ENCODE measurements at places on chromosomes 3 and 15.

GRCh38 chr3:128070898-128071591 lies 18.8 kb downstream of the SEC61A1 start:
- DNase-seq, result no peak

DNA sequence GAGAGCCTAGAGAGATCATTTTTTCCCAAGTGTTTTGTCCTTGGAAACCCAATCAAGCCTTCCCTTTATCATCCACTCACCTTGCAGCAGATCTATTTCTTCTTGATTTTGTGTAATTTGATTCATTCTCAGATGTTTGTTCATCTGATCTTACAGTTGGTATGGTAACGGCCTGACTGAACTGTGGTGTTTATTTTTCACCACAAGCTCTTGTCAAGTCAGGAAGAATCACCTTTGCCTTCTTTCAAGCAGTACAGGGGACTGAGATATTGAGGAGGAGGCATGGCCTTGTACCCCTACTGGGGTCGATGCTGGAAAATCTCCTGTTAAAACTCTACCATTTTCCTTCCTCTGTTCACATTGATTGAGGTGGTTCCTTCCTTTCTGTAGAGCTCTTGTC lies 361.4 kb upstream of the CFAP20DC start:
- no peak for DNase-seq

- DNase-seq, result no peak
Observed at GRCh38 chr15:65414841-65415621, 7.7 kb downstream of the IGDCC4 start.

- DNase-seq, result no peak
Observed at GRCh38 chr3:180142041-180142440, 105.3 kb upstream of the PEX5L start.

DNA sequence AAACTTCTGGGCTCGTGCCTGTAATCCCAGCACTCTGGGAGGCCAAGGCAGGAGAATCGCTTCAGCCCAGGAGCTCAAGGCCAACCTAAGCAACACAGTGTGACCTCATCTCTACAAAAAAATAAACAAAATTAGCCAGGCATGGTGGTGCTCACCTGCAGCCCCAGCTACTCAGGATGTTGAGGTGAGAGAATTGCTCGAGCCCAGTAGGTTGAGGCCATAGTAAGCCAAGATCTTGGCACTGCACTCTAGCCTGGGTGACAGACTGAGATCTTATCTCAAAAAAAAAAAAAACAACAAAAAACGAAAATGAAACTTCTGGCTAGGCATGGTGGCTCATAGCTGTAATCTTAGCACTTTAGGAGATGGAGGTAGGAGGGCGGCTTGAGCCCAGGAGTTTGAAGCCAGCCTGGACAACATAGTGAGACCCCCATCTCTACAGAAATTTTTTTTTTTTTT lies 53.7 kb downstream of the PIK3CB start:
- DNase-seq, result no peak

DNA sequence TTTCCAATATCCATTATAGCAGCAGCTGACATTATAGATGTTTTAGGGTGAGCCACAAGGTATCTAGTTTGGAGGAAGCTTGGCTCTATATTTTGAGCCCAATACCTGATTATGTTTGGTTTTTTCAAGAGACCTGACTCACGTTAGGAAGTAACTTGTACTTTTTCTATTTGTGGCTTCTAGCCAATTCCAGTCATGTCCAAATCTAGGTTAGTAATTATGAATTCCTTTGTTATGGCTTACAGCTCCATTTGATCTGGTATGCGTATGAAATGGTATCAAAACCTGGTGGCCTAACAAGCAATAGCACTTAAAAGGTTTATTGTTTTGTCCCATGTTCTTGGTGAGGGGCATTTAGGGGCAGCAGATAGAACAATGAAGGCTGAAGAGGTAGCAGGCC lies 115.9 kb downstream of the TOP2B start:
- no peak for DNase-seq

DNA sequence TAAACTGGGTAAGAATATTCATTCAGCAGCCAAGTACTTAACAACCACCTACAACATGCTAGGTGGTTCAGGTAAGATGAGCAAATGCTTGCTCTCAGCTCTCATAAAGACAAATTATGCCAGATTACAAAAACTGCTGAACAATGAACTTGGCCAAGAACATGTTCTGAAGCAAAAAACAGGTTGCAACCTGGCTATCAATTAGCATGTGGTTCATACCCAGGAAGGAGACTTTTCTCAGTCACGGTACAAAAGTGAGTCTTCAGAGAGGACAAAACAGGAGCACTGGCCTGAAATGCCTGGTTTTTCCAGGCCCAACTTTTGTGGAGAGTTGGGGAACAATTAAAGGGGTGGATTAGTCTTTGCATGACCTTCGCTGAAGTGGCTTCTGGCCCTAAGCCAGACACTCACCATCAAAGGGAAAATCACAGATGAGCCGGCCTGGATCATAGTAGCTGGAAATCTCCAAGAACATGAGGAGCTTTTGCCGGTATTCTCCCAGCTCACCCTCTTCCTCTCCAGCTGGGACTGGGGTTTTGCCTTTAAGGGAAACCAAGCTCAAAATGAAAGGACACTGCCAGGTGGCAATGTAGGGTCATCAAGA lies 7.6 kb upstream of the PLA2G4F start:
- no peak for DNase-seq

GRCh38 chr3:192986379-192986778 lies 68.7 kb upstream of the MB21D2 start:
- no peak for DNase-seq

DNA sequence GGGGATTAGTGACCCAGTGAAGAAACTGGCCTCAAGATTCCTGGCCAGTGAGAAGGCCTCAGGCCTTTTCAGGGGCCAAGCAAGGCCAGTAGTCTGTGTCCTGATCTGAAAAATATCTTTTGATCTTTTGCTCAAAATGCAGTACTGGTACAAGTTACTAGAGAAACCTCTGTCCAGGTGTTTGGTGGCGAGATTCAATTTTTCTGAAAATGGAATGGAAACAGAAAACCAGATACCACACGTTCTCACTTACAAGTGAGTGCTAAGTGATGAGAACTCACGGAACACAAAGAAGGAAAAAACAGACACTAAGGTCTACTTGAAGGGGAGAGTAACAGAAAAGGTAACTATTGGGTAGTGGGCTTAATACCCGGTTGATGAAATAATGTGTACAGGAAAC lies 463.4 kb downstream of the ZIC1 start:
- DNase-seq, result no peak

Data from T1000 (cell line).